ENCODE measurements at places on chromosomes 3 and 15.
A peak's percentile ranks its signal among the peaks of the same experiment; 100 is the strongest.

- DNase-seq = no peak
Measured at GRCh38 chr15:100757661-100758060, 122.0 kb upstream of the ALDH1A3 start.

- DNase-seq = no peak
Measured at GRCh38 chr3:86845726-86846125, 145.2 kb downstream of the VGLL3 start.

GRCh38 chr15:99282586-99282985 lies 31.3 kb downstream of the LRRC28 start:
- DNase-seq = no peak

DNA sequence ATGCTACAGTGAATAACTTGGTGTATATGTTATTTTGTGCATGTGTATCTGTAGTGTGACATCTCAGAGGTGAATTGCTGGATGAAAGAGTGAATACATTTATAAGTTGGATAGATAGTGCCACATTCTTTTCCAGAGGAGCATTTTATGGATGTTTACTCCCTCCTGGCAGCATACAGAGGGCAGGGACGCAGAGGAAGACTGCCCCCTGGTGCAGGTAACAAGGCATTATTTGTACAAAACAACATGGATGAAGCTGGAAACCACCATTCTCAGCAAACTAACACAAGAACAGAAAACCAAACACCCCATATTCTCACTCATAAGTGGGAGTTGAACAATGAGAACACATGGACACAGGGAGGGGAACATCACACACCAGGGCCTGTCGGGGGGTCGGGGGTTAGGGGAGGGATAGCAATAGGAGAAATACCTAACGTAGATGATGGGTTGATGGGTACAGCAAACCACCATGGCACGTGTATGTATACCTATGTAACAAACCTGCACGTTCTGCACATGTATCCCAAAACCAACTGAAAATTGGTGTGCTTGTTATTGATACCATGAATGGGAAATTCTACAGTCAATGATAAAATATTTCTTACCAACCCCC lies 57.9 kb upstream of the CTXND1 start:
- peak; percentile 1 for DNase-seq

DNA sequence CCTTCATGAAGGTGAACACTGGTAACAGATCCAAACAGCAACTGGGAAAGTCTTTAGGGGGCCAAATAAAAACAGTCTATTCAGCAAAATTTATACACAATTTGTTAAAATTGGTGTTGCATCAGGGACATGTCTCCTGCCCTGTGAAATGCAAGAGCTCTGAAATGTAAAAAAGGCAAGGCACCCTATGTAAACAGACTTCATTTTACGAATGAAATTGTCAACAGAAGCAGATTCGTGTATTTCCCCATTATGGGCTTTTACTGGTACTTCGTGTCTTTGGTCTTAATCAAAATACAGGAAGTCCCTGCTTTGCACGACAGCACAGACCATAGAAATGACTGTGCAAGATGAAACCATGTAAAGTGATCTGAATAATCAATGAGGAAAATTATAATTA lies 127.3 kb upstream of the THBS1 start:
- no peak for DNase-seq
